ENCODE measurements at places on chromosomes 7 and 10.

DNA sequence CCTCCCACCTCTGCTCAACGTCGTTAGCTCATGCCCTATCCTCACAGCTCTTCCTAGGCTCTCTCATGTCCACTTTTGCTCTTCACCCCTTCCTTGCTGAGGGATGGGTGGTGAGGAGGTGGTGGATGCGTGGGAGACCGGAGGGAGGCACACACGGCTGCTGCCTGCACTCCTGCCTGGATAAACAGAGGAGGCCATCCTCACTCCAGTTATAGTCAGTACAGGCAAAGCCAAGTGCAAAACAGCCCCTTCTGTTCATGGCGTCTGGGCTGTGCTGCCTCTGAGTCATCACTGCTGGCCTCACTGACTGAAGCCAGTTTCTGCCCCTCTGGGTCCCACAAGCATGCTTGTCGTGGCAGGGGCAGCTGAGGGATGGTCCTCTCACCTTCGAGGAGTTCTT is 31.9 kb upstream of the LRRC4 start:
- no peak for DNase-seq

- no peak for DNase-seq
Observed at GRCh38 chr10:131233611-131234258, 77.8 kb downstream of the TCERG1L start.

GRCh38 chr7:130150587-130150986 is 54.6 kb downstream of the TMEM209 start:
- no peak for DNase-seq

DNA sequence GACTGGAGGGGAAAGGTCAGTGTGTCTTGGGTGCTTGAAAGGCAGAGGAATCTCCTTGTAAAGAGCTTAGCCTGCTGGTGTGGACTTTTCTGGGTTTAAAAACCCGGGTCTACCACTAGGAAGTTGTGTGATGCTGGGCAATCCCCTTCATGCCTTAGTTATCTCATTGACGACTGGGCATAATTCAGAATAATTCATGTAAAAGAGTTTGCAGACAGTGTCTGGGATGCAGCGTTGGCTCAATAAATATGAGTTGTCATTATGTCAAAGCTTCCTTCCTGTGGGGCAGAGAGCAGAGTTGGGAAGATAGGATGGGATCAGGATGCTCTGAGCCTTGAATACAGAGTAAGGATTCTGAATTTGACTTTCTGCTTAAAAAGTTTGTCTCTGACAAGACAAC is 196.4 kb downstream of the ADRA2A start:
- no peak for DNase-seq

DNA sequence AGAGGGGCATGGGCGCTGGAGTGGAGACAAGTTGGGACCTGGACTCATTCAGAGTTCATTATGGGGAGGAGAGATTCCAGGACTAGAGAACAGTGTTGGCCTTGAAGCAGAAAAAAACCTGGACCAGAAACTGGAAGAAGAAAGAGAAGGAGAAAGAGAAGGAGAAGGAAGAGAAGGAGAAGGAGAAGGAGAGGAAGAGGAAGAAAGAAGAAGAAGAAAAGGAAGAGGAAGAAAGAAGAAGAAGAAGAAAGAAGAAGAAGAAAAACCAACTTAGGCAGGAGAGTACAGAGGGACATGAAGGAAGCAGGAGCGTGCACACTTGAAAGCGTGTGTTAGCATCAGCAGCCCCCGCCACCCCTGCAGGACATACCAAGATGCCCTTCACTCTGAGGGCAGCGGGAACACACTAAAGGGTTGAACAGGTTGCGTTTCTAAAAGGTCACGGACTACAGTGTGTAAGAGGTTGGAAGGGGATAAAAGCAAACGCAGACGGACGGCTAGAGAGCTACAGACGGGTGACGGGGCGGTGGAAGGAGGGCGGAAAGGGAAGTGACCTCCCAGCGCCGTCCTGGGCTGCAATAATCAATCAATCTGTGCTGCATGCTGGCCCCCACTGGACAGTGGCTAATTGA is 95.3 kb downstream of the SEC61G start:
- DNase-seq: no peak

DNA sequence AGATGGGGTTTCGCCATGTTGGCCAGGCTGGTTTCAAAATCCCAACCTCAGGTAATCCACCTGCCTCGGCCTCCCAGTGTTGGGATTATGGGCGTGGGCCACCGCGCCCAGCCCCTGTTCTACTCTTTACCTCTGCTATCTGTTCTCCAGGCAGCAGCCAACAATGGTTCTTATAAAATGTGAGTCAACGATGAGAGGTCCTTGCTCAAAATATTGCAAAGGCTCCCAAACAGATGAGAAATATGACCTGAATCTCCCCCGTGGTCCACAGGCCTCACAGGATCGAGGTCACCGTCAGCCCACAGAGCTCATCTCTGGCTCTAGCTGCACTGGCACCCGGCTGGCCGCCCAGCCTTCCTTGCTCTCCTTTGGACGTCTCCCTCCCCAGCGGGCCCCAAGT is 62.0 kb upstream of the EGFR start:
- DNase-seq: no peak

DNA sequence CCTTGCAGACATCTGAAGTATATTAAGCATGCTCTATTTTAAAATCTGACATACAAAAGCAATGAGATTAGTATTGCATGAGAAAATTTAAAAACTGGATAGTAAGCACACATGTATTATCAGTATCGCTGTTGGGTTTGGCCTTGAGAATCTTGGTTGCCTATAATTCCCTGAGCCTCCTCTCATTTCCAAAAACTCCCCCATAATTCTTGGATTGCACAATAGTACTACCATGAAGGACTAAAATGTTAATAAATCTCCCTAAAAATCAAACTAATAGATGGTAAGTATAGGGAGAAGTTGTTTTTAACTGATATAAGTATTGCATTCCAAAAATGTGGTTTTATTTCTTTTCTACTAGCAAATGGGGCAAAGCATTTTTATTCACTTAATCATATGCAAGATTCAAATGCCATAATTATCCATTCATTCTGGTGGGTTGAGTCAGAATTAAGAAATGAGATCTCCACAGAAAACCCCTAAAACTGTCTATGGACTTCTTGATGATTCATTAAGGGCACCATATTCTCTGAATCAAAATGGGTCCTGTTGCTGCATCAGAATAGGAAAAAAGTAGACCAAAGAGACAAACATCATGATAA is 10.3 kb upstream of the VIM start:
- no peak for DNase-seq

DNA sequence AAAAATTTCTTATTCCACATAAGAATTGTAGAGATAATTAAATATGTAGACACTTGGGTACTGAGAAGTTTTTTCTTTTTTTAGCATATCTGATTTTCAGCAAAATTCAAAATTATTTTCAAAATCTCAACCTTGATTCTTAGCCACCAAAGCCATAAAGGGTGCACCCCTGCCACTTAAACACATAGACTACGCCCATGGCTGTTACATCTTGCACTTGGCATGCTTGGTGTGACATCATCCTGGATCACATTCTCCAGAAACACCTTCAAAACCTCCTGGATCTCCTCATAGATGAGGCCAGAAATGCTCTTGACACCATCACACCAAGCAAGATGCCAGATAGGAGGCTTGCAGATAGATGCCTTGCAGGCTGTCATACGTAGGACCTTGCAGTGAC is 89.1 kb upstream of the KLF14 start:
- no peak for DNase-seq

GRCh38 chr7:69817121-69817520 is 218.8 kb downstream of the AUTS2 start:
- no peak for DNase-seq

DNA sequence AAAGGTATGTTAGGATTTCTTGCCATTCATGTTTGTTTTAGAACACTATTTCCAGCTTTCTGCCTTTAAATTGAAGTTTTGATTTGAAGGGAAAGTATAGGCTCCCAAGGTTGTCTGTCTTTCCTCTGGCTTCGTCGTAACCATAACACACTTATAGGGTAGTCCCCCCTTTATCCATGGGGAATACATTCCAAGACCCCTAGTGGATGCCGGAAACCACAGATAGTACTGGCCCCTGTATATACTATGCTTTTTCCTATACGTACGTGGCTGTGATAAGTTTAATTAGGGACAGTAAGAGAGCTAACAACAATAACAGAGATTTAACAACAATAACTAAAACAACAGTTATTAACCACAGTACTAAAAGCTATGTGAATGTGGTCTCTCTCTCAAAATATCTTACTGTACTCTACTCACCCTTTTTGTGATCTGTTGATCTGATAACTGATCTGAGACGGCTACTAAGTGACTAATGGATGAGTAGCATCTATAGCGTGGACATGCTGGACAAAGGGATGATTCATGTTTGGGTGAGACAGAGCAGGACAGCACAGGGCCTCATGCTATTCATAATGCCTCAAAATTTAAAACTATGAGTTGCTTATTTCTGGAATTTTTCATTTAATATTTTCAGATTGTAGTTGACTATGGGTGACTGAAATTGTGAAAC is 273.1 kb downstream of the AUTS2 start:
- no peak for DNase-seq

- DNase-seq: no peak
Observed at GRCh38 chr7:28698840-28699239, 259.3 kb downstream of the TRIL start.

DNA sequence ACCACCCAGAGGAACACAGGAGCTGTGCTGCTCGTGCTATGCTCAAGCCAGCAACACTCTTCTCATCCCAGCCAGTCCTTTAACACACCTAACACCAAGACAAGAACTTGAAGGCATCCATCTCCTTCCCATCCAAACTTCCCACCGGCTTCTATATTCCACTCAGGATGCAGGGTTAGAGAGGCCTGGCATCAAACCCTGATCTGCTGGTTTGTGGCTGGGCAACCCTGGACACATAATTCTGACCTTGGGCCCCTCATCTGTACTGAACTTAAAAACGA is 5.6 kb upstream of the MYO1G start:
- DNase-seq: no peak

- DNase-seq: no peak
Observed at GRCh38 chr10:129727495-129727894, 236.6 kb downstream of the EBF3 start.

GRCh38 chr10:69316313-69317059 is 38.2 kb downstream of the HK1 start:
- DNase-seq: no peak

DNA sequence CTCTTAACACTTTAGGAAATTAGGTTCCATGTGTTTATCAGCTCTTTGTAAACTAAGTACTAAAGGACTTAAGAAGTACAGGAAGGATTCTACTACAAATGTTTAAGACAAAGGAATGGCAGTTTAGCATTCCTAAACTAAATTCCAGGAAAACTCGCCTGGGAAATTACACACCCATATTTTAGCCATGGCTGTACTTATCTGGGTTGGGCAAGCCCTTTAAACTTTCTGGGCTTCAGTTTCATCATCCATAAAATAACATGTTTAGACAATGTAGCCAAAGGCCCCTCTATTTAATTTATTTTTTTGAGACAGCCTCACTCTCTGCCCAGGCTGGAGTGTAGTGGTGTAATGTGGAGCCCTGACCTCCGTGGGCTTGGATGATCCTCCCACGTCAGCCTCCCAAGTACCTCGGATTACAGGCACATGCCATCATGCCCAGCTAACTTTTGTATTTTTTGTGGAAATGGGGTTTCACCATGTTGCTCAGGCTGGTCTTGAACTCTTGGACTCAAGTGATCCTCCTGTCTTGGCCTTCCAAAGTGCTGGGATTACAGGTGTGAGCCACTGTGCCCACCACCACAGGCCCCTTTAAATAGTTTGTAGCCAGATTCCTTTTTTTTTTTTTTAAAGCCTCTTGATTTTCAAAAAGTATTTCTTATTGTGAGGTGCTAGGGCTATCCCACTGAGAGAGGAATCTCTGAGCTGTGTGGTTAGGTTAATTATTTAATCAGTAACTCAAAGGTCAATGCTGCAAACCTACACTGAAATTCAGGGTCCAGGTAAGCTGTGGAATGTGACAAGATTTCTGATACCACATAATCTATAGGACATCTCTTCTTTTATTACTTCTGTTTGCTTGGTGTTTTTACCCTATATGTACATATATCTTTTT is 32.1 kb downstream of the TMEM60 start:
- DNase-seq: no peak

DNA sequence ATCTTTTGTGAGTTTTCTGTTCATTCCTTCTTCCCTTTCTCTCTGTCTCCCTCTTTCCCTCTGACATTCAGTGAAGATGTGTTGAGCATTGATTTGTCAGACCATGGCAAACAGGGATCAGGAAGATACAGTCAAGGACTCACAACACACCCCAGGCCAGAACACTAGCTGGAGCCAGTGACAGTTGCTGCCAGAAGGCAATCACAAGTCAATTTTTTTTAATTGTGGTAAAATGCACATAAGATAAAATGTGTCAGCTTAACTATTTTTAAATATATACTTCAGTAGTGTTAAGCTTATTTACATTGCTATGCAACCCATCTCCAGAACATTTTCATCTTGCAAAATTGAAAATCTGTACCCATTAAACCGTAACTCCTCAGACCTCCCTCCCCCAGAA is 62.6 kb downstream of the TEX36 start:
- DNase-seq: no peak

DNA sequence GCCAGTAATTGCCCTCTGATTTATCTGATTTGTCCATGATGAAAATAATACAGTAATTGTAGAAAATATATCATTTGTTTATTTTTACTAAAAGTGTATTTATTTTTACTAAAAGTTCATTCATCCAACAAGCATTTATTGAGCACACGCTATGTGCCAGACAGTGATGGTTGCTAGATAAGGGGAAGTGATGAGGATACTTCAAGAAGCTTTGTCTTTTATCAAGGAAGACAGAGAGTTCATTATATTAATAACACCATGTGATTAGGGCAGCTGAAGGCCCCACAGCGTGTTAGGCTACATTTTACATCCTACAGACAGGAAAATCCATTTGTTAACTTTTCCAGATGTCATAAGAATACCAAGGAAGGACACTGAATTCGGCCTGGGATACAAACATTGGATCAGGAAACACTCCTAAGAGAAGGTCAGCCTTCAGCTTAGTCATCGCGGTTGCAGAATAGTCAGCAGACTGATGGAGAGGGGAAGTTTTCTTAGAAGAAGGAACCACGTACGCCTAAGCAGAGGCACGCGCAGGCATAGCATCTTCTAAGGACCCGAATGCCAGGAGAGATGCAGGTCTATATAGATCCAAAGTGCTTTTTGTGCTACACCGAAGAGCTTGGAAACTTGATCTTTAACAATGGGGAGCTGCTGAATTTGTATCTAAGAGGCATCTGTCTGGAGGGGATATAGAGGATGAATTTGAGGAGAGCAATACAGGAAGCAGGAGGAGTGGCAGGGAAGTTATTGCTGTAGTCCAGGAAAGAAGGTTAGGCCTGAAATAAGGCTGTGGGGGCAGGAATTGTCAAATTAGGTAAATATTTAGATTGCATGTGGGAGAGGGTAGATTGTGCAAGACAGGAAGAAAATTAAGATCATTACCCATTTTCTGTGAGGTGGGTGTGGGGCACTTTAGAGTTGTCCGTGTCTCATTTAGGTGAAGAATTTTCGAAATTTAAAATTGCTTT is 85.7 kb downstream of the LRGUK start:
- no peak for DNase-seq

DNA sequence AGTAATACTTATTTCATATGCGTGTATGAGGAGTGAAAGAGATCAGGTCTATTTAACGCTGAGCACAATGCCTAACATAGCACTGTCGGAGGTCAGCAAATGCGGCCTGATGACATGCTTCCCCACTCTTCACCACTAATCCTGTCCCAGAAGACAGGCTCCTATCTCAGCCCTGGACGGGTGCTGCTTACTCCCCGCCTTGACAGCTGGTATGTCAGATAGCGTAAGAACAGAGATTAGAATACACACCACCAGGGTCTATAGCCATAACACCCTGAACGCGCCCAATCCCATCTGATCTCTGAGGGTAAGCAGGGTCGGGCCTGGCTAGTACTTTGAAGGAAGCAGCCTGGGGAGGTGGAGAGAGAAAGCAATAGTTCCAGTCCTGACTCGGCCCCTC is 32.3 kb upstream of the TM9SF3 start:
- no peak for DNase-seq

Measured in T-helper 2 cell (primary cell).